Activated CD4-positive, alpha-beta T cell treated with anti-CD3 and anti-CD28 coated beads, Interleukin-2, Interleukin-6, amounts not matched to agents 100 ng/mL and 50 ng/mL, durations not matched to agents 16 hours and 8 hours (primary cell): ENCODE measurements at places on chromosomes 2 and 18.
A peak's percentile ranks its signal among the peaks of the same experiment; 100 is the strongest.

DNA sequence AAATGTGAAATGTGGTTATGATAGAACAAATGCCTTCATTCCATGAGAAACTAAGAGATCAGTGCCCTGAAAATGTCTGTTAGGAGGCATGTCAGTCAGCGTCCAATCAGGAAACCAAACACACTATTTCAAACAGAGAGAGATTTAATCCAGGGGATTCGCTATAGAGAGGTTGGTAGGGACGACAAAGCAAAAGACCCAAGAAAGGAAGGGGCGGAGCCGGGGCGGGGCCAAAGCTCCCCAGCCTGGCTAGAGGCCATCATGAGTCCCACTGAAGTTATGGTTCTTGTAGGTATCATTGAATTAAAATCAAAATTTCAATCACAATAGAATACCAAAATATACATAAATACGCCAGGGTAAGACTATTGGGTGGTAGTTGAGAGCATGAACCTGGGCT is 32.9 kb upstream of the RNF149 start:
- no peak for DNase-seq

GRCh38 chr2:240989451-240990265 is 8.8 kb upstream of the SNED1 start:
- no peak for DNase-seq

GRCh38 chr2:150644298-150645067 is 157.0 kb upstream of the RND3 start:
- no peak for DNase-seq

- peak; percentile 32 for DNase-seq
These were observed 59.5 kb downstream of the PUM2 start for GRCh38 chr2:20291106-20291564.

GRCh38 chr18:26667046-26667445 is 118.7 kb upstream of the KCTD1 start:
- DNase-seq = no peak

DNA sequence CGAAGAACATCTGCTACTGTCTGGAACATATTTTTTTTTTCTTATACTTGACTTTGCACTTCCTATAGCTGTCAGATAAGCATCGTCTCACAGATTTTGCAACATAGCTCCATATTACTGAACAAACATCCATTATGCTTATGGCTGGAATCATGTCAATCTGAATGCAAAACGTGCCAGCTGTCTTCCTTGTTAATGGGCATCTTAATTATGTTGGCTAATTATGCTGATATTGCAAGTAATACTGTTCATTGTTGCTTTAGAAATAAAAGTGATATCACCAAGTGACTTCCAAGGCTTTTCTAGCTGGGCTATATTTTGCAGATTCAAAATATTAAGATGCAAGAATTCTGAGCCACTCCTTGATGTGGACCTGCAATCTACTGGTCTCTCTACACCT is 176.8 kb downstream of the ARL4C start:
- DNase-seq = no peak

DNA sequence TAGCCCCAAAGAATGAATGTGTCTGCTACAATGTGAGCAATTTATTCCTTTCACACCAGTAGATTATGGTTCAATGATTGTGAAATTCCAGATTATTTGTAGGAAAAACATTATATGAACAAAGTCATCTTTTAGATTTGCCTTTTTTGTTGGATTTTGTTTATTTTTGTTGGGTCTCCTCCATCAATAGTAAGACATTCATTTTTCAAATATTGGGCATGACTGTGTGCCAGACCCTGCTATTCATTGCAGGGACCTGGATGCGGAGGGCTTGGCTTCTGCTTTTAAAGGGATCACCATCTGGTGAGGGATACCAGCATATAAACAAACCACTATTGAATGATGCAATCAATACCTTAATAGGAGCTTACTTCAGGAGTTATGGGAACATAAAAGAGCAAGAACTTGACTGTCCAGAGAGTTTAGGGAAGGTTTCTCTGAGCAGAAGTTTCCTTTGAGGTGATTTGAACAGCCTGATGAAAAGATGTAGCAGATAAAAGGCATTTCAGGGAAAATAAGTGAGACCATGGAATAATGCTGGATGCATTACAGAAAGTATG is 486.7 kb downstream of the EPHA4 start:
- no peak for DNase-seq

DNA sequence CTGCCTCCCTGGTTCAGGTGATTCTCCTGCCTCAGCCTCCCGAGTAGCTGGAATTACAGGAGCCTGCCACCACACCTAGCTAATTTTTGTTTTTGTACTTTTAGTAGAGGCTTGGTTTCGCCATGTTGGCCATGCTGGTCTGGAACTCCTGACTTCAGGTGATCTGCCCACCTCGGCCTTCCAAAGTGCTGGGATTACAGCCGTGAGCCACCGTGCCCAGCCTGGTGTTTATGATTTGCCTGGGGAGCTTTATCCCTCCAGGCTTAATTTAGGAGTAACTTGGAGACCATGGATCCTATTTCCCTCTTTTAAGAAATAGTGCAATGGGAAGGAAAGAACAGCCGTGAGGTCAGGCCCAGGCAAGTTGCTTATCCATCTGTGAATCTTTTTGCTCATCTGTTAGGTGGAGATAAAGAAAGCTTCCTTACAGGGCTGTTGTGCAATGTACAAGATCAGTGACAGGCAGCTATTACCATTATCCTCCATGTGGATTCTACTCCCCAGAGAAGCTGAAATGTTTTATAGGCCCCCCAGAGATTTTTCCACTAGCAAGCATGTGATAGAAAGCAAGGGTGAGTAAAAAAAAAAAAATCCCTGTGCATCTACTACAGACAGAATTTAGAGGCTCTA is 104.9 kb upstream of the MGAT5 start:
- DNase-seq = no peak
